ENCODE measurements at places on chromosomes 3 and 15. TPM values are rescaled to one million over a fixed set of nuclear protein-coding genes. Genes with fewer than 3 reads are reported as not detected.

Gene ALDH1A3
- total RNA-seq = 14.4 TPM

Gene ZNF385D
- total RNA-seq = 3.7 TPM

Gene DAZL
- total RNA-seq = not detected

- peak; percentile 7 for DNase-seq
These were observed 723.9 kb upstream of the ZNF385D start for GRCh38 chr3:22474706-22475445.

DNA sequence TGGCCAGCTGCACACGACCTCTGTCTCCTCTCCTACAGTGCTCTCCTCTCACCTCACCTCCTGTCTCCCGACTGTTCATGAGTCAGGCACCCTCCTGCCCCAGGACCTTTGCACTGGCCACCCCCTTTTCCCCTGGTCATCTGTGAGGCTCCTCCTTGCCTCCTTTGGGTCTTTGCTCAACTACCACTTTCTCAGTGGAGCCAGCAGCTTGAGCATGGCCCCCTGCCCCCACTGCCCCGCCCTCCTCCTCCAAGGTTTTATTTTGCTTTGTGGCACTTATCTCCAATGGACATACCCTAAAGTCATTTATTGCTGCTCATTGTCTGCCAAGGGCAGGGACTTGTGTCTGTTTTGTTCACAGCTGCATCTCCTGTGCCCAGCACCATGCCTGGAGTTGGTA is 64.3 kb downstream of the MGLL start:
- no peak for DNase-seq
